ENCODE measurements at places on chromosomes 2 and 18.
A peak's percentile ranks its signal among the peaks of the same experiment; 100 is the strongest.

DNA sequence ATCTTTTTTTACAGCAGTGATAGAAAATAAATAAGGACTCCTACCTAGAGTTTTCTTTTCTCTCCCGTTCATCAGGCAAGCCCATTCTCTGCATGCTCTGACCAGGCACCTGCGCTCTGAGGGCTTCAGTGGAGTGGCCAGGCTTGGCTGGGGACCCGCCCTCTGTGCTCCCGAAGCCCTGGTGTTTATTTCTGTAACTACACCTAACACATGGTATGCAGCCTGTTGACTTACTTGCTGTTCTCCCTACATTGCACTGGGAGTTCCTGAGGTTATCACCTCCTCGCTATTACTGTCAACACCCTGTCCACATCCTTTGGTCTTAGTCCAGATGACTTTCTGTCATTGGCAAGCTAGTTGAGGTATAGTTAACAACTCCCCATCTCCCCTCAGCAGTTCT lies 317.7 kb downstream of the LPIN1 start:
- DNase-seq, result peak; percentile 6

DNA sequence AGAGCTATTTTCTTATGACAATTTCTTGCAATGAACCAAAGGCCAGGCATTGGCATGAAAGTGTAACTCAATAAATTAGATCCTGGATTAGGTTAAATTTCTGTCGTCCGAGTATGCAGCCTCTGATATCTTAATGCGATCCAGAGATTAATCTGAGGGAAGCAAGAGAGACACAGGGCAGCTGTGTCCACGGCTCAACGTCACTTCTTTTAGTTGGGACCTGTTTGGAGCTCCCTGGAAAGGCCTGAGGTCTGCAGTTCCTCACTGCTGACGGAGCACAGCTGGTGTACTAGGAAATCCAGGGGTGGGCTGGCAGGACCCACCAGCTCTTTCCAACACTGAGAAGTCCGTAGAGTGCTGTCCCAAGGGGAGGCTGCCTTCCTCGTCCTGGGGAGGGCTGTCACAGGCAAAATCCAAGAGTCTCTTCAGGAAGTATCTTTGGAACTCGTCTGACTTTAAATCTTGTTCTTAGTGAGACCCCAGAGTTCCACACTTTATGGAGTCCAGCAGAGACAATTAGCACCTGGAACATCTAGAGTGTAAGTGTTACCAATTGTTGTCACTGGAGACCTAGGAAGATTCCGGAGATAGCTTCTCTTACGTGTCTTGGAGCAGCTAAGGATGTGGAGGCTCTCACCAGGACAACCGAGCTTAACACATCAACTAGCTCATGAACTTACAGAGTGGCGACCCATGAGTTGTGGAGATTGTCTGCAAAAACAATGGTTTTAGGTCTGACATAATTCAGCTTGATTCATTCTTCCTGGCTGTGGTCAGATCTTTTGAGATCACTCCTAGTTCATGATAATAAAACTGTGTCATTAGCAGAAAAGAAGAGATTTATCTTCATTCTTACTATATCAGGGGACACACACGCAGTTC lies 173.7 kb downstream of the ACKR3 start:
- no peak for DNase-seq

DNA sequence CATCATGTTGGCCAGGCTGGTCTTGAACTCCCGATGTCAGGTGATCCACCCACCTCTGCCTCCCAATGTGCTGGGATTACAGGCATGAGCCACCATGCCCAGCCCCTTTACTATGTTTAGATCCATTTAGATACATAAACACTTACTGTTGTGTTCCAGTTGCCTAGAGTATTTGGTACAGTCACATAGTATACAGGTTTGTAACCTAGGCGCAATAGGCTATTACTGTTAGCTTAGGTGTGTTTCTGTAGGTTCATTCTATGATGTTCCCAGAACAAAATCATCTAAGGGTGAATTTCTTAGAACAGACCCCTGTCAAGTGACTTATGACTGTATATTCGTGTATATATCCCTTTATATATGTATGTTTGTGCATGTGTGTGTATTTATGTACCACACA lies 61.8 kb downstream of the MYCN start:
- no peak for DNase-seq

GRCh38 chr2:154455866-154456265 lies 242.6 kb upstream of the KCNJ3 start:
- no peak for DNase-seq

- DNase-seq, result no peak
Measured at GRCh38 chr2:150484461-150485021, 2.9 kb downstream of the RND3 start.

GRCh38 chr18:12782521-12782920 lies 79.7 kb downstream of the PSMG2 start:
- no peak for DNase-seq

DNA sequence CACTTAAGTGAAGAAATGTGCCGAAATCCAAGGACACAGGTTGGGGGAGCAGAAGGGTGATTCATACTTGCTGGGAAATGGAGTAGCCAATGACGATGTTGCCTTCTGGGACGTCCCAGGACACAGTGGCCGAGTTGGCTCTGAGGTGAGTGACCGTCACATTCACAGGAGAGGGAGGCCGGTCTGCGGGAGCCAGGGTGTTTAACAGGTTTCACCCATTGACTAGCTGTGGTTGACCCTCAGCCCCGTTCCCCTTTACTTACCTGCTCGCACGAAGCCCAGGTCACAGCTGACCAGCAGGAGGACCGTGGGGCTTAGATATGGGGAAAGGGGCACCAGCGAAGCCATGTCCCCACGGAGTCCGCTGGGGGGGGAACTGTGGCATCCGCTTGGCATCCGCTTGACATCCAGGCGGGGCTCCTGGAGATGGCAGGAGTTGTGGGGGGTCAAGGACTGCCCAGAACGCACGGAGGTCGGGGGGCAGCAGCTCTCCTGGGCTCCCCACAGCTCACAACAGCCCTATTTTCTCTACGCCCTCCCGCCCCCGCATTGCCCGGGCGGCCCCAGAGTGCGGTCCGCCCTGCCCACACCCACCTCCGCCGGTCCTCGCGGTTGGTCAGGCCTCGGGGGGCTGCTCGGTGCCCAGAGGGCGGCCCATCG lies 586 bp downstream of the FNDC4 start:
- no peak for DNase-seq

DNA sequence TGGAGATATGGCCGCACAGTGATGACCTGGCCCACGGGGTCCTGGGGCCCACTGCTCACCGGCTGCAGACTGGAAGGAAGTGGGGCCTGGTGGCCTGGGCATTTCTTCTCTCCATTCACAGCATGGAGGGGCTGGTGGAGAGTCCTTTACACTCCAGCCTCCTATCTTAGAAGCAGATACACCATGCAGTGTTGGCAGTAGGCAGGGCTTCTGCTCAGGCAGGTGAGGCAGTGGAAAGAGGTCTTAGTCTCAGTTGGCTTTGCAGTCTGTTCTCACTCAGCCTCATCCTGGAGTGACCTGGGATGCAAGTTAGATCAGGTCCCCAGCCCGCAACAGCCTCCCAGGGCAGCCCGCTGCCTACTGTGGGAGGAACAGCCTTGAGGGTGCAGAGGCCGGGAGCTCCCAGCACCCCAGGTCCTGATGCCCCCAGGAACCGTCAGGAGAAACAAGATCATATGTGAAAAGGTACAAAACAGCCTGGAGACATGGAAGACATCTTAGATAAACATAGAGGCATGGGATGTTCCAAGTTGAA lies 45.8 kb upstream of the OTOS start:
- no peak for DNase-seq

DNA sequence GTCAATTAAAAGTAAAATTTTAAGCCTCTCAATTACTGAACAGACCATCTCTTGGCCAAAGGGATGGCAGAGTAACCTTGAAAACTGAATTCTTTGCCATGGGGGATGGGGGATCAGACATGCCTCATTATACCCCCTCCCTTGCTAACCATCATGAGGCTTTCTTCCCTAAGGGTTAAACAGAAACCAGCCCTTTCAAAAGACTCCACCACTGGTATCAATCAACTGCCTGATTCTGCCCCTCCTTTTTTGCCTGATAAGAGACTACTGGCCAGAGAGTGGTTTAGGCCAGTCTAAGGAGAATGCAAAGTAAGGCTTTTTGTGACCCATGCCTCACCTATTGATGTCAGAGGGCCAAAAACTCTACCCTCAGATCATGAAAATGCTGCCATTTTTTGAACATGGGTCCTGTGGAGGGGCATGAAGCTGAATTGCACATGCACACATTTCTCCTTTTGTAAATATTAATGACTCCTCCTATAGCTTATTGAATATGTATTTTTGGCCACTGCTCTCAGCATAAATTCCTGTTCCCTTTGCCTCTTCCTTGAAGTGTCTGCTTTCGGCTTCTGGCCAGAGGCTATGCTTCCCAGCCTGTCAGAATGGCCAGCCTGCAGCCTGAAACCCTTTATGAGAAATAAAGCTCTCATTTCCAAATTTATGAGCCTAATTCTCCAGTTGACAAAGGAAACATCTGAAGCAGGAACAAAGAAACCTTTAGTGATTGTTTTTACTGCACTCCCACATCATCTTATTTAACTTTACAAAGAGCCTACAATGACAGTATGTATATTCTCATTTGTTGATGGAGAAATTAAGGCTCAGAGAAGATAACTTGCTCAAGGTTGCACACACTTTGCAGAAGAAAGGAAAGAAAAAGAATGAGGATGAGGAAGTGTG lies 270.7 kb upstream of the CELF4 start:
- DNase-seq, result no peak

DNA sequence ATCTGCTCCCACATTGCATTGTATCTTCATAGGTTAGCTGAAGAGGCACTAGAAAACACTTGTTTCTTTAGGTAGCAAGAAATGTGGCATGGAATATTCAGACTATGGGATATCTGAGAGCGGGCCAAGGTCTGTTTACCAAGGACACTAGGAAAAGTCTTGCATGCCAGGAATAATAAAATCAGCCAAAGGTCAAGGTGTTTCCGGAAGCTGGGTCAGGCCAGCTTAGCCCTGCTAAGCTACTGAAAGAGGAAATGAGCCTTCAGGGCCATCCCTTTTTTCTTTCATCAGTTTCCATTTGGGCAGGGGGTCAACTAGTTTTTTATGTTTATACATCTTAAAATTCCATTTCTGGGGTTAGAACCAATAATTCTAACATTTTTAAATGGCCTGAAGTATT lies 101.1 kb downstream of the DPP4 start:
- DNase-seq, result no peak

GRCh38 chr18:24228667-24229041 lies 89.8 kb downstream of the CABYR start:
- no peak for DNase-seq

DNA sequence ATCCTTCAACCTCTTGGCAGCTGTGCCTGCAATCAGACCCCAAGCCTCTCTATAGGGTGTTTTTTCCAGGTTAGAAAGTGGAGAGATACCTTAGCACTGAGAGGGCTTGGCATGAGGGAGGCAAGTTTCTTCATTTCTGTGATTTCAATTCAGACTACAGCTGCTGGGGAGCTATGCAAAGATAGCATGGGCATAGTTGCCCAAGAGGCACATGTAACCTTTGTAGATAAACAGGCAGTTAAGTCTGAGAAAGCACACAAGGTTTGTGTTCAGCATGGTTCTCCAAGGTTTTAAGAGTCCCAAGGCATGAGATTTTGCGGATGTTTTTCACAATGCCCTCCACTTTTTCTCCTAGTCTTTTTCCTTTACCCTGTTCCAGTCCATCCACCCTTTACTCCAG lies 385.0 kb upstream of the ETAA1 start:
- DNase-seq, result no peak

GRCh38 chr18:45024357-45025088 lies 343.8 kb downstream of the SETBP1 start:
- DNase-seq, result no peak

DNA sequence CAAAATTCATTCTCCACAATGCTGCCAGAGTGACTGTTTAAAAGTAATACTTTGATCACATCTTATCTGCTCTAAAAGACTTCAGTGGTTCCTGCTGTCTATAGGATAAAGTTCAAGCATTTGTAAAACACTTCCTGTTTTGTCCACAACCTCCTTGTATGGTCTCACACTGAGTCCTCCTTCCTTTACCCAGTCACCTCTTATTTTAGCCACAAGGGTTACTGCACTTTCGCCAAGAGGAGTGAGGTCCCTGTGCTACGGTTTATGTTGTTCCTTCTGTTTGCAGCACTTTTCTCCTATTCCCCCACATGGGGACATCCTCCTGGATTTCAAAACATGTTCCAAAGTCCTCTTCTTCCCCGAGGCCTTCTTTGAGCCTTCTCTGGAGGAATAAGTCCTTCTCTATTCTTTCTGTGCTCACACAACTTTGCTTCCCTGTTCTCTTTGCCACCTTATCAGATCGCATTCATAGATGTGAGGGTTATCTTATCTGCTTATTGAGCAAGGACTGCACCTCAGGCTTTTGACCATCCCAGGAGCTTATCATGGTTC lies 112.2 kb upstream of the NABP1 start:
- DNase-seq, result no peak

- DNase-seq, result peak; percentile 62
Measured at GRCh38 chr18:35376742-35377695, at the start of gene ZNF396. ZNF396 (minus strand) TSS chr18:35377337; CDS start chr18:35374292, 3,045 bp downstream.

- no peak for DNase-seq
Measured at GRCh38 chr18:35203067-35203466, 37.8 kb upstream of the ZNF397 start.

GRCh38 chr2:96769814-96770213 lies 9.1 kb downstream of the CNNM4 start:
- DNase-seq, result no peak

- no peak for DNase-seq
Measured at GRCh38 chr2:20668871-20669475, 2.0 kb downstream of the GDF7 start.

DNA sequence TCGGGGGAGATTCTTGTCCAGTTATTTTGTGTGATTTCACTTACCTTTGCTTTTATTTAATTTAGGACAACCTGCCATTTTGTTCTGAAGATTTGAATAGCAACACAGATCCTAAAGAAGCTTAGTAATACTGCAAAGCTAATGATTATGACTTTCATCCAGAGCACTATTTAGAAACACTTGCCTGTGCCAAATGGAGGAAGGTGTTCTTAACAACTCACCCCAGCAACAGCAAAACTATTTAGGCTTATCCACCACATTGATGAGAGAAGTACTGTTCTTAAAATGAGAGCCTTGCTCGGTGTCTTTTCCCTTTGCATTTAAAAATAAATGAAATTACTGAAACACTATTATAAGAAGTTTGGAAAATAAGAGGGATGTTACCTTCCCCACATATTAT lies 59.7 kb downstream of the RHBDD1 start:
- no peak for DNase-seq

DNA sequence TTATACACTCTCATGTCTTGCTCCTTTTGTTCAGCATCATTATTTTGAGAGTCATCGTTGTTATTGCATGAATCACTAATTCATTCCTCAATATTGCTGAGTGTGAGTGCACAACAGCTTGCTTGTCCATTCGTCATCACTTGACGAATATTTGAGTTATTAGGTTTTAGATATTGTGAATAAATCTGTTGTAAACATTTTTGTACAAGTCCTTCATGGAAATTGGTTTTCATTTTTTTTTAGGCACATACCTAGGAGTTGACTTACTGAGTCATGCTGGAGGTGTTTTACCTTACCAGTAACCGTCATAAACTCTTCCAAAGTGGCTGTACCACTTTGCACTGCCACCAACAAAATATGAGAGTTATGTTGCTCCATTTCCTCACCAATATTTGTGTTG lies 84.2 kb upstream of the NCK2 start:
- DNase-seq, result no peak

All from CD4-positive, alpha-beta T cell treated with Interleukin-6 at 100 ng/mL for 8 hours (primary cell).